ENCODE measurements at places on chromosomes 4 and X. TPM values are rescaled to one million over a fixed set of nuclear protein-coding genes. Genes with fewer than 3 reads are reported as not detected.

The CFP gene
- total RNA-seq, result 2.8 TPM

The SLITRK2 gene
- total RNA-seq, result 0.09 TPM

The F8A2 gene
- not detected for total RNA-seq

The SOX3 gene
- 8.5 TPM for total RNA-seq

The MAGEC2 gene
- total RNA-seq, result not detected

The FRAS1 gene
- 58.5 TPM for total RNA-seq

The DAPP1 gene
- total RNA-seq, result not detected

The HTN1 gene
- not detected for total RNA-seq

The SLC49A3 gene
- 6.9 TPM for total RNA-seq

The HSD17B10 gene
- total RNA-seq, result 119 TPM

The NAA11 gene
- not detected for total RNA-seq

Data from H9 (cell line).